Activated CD8-positive, alpha-beta T cell treated with anti-CD3 and anti-CD28 coated beads for 36 hours (primary cell): ENCODE measurements at places on chromosomes 1 and 21. TPM values are rescaled to one million over a fixed set of nuclear protein-coding genes. Genes with fewer than 3 reads are reported as not detected.

DMBX1 gene
- not detected for total RNA-seq

DNA sequence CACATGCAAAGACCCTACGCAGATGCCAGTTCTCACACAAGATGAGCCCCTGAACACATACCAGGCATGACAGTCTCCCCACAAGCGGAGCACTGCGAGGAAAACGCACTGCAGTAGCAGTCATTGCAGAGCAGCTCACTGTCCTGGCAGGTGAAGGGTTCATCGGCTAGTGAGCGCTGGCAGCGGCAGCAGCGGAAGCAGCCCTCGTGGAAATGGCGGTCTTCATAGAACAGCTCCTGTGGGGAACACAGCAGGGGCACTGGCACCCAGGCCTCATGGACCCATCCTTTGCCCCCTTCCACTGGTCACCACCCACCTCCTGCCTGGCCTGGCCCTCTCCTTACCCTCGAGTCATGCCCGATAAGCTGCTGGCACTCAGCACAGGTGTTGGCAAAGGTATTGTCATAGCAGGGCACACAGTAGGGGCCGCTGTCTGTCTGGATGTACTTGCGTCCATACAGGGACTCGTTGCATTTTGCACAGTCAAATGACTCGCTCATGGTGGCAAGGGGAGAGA is 6.3 kb downstream of the FHL3 start:
- no peaks in the 10 kb centered on the region for H3K27me3 ChIP-seq
- H3K4me3 ChIP-seq: peak overlapping the region; percentile 60
- peaks cover 63% of the 10 kb centered on the region for H3K4me1 ChIP-seq
- DNase-seq: peak; percentile 52
- peak overlapping the region; percentile 92 for H3K27ac ChIP-seq

PKP1 gene
- total RNA-seq: not detected

DISP1 gene
- 2.1 TPM for total RNA-seq

GRCh38 chr1:11845641-11846335 is 1.8 kb downstream of the NPPA start:
- no peak overlapping the region for H3K27ac ChIP-seq
- no peaks in the 10 kb centered on the region for H3K27me3 ChIP-seq
- H3K36me3 ChIP-seq: peaks cover 10% of the 10 kb centered on the region

- H3K36me3 ChIP-seq: peaks cover 21% of the 10 kb centered on the region
- no peaks in the 10 kb centered on the region for H3K27me3 ChIP-seq
These were observed 72.3 kb upstream of the ADAM30 start for GRCh38 chr1:119968601-119969000.

GRCh38 chr1:11561740-11562139 is 82.8 kb downstream of the DISP3 start:
- H3K36me3 ChIP-seq: no peaks in the 10 kb centered on the region
- H3K4me1 ChIP-seq: no peaks in the 10 kb centered on the region
- H3K4me3 ChIP-seq: no peak overlapping the region
- H3K27me3 ChIP-seq: peaks cover 29% of the 10 kb centered on the region
- DNase-seq: no peak

DNA sequence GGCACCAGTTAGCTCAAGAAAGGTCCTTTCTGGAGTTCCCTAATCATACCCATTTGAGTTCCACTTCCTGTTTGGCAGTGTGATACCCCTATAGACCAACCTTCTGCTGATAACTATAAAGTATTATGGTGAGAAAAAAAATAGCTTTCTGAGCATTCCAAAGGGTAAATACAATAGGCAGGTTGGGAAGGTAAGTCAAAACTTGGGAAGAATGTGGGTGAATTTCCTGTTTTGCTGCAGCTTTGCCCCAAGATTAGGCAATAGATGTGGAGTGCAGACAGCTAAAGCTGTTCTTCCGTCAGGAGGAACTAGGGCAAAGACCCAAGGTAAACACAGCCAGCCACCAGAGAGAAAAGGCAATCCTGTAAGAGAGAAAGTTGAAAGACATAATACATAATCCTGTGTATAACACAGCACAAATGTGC is 49.9 kb upstream of the GUCA2A start:
- DNase-seq: no peak
- no peaks in the 10 kb centered on the region for H3K27me3 ChIP-seq
- peaks cover 57% of the 10 kb centered on the region for H3K36me3 ChIP-seq
- H3K4me3 ChIP-seq: no peak overlapping the region
- no peak overlapping the region for H3K27ac ChIP-seq

- H3K27ac ChIP-seq: peak overlapping the region; percentile 73
- no peak overlapping the region for H3K4me3 ChIP-seq
- H3K36me3 ChIP-seq: peaks cover 3% of the 10 kb centered on the region
These were observed 14.4 kb downstream of the FRRS1 start for GRCh38 chr1:99751877-99752504.

DNA sequence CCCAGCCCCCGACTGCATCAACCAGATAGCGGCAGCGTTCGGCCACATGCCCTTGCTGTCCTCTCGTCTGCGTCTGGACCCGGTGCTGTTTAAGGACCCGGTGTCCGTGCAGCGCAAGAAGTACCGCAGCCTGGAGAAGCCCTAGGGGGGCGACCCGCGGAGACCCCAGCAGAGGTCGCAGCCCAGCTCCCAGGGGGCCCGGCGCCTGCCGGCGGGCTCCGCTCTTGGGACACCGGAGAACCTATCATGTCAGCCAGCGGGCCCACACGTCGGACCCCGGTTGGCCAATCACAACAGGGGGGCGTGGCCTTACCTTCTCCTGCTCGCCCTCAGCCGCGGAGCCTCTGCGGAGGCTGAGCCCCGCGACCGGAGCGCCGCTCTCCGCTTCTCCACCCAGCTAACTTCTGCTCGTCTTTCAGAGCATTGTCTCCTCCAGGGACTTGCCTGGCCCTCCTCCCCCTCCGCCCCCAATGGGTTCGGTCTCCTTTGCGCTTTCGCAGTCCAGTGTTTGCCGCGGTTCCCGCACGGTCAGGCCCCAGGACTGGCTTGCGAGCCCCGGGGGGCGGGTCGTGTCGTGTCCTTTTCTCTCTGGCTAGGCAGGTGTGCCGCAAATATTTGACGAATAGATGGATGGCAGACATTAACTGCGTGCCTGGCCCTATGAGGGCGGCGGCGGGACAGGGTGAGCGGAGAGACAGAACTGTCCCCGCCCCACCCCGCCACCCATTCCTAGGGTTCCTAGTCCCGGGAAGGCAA is 10.5 kb downstream of the SLC30A2 start:
- peaks cover 14% of the 10 kb centered on the region for H3K4me1 ChIP-seq
- H3K27me3 ChIP-seq: no peaks in the 10 kb centered on the region
- peak overlapping the region; percentile 72 for H3K27ac ChIP-seq
- H3K36me3 ChIP-seq: no peaks in the 10 kb centered on the region

GRCh38 chr1:64651841-64652240 is 93.0 kb upstream of the RAVER2 start:
- H3K4me1 ChIP-seq: no peaks in the 10 kb centered on the region
- no peaks in the 10 kb centered on the region for H3K27me3 ChIP-seq
- H3K36me3 ChIP-seq: no peaks in the 10 kb centered on the region
- no peak overlapping the region for H3K4me3 ChIP-seq
- no peak for DNase-seq
- no peak overlapping the region for H3K27ac ChIP-seq

DNA sequence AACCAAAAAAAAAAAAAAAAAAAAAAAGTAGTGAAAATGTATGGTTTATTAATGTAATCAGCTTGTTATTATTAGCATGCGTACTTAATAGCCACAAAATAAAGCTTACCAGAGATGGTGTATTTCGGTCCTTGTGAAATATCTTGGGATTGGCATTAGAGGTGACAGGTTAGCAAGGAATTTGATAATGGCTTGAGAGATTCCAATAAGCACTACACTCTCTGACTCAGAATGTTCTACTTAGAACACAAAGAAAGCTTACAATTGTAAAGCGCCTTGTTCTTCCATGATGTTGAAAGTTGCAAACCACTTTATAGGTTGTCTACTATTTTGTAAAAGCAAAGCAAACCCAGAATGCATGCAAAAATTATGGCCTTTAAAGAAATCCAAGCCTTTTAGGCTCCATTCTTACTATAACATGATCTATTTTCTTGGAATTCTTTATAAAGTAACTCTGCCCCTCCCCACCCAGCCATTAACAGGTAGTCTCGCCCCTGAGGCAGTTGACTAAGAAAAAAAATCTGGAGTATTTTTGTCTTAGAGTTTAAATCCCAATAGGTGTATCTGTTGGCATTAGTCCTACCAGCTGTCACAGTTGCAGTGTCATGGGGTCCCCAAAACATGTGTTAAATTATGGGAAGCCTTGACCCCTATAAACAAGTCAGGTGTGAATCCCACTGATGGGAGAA is 129.2 kb downstream of the DHRS3 start:
- H3K4me3 ChIP-seq: no peak overlapping the region
- no peaks in the 10 kb centered on the region for H3K27me3 ChIP-seq
- no peak overlapping the region for H3K27ac ChIP-seq
- H3K36me3 ChIP-seq: peaks cover 29% of the 10 kb centered on the region
- peaks cover 3% of the 10 kb centered on the region for H3K4me1 ChIP-seq

DNA sequence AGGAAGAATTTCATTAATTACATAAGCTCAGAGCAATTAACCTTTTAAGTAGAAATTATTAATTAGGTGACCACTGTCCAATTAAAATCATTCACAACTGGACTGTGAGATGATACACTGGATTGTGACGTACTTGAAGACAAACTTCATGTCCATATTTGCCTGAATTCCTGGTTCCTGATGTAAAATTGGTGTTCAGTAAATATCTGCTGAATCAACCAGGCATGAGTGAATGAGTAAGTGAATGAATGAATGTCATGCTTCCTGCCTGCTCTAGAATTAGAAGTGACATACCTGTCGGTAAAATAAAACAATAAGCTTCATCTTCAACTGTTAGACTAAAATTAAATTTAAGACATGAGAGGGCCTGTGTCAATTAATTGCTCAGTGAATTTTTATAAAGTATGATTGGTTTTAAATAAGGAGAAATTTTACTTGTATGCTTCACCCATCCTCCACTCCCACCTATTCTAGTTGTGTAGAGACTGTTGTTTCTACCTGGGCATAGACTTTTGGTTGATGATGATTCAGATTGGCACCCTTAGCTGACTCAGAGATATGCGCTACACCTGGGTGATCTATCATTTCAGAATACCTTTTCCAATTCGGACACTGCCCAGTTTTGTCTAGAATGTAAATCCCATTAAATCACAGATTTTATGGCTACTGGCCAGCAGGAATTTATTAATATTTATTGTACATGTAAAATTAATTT is 56.9 kb upstream of the PTGS2 start:
- no peak for DNase-seq
- H3K27ac ChIP-seq: no peak overlapping the region
- H3K4me1 ChIP-seq: peaks cover 19% of the 10 kb centered on the region
- no peaks in the 10 kb centered on the region for H3K36me3 ChIP-seq

GRCh38 chr1:112264553-112264952 is 131.5 kb upstream of the CTTNBP2NL start:
- H3K4me1 ChIP-seq: no peaks in the 10 kb centered on the region
- no peaks in the 10 kb centered on the region for H3K36me3 ChIP-seq
- H3K4me3 ChIP-seq: no peak overlapping the region
- peaks cover 7% of the 10 kb centered on the region for H3K27me3 ChIP-seq
- no peak overlapping the region for H3K27ac ChIP-seq
- DNase-seq: no peak

ZNF692 gene
- 80.8 TPM for total RNA-seq

HCRTR1 gene
- total RNA-seq: not detected

SMIM11 gene
- total RNA-seq: 5.2 TPM

CYP4X1 gene
- total RNA-seq: not detected

DNA sequence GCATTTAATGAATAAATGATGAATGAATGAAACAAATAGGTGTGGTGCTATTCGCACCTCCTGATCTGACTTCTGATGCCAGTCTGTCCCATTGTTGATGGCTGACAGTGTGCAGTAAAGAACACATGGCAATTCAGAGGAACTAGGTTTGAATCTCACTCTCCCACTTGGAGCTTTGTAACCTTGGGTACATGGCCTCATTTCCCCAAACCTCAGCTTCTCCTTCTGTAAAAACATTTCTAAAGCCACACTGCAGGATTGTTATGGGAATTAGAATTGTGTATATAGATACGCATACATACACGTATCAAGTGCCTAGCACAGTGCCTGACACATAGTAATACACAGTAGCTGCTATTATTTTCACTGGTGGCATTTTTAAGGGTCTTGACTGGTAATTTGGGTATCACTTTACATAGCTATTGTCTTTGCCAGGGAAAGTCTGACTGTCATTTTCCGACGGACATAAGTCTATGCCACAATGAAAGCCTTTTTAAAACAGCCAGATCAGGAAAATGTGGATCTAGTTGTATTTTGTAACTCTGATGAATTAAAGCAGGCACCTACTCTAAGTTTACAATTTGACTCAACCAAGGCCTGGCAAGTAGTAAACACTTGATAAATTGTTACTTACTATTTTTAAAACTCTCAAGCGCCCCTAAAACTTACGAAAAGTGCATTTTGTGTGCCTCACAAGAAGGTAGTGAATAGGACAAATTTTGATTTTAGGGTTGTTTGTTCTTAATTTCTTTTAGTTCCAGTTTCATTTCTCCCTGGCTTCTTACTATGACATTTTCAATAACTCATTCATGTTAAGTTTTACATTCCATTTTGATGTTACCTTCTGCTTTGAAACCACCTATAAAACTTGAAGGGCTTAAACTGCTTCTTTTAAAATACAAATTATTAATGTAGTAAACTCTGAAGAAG is 164.4 kb downstream of the SDCCAG8 start:
- no peak overlapping the region for H3K4me3 ChIP-seq
- no peak for DNase-seq
- peaks cover 13% of the 10 kb centered on the region for H3K36me3 ChIP-seq
- H3K27me3 ChIP-seq: no peaks in the 10 kb centered on the region
- peaks cover 34% of the 10 kb centered on the region for H3K4me1 ChIP-seq

DNA sequence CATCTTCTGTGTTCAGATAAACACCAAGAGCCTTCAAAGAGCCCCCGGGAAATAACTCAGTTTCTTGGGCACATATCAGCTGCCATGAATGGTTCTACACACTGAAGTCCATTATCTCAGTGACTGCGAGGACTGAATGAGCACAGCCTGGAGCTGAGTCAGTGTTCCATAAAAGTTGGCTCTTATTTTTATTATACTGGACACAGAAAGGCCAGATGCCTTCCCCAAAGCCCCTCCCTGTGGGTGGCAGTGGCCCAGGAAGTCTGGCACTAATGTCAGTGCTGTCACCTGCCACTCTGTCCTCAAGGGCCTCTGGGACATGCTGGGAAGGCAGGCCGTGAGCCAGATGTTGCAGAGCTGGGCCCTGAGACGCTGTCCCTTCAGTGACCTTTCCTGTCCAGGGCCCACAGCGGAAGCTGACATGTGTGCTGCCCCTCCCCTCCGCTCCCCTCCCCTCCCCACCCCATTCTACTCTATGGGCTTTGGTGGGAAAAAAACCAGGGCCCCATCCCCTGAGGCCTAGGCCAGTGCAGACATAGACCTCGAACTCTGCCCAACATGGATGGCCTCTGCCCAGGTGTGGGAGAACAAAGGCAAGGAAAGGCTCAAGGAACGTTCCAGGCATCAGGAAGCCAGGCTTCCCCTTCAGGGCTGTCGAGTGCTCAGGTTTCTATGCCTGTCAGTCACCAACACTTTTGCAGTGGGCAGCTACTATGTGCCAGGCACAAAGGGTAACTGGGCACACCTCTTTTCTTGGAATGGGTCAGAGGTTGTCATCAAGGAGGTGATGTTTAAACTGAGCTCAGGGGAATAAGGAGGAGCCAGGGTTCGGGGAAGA is 22.4 kb upstream of the NPPB start:
- DNase-seq: no peak
- no peaks in the 10 kb centered on the region for H3K36me3 ChIP-seq
- no peak overlapping the region for H3K27ac ChIP-seq

- peaks cover 8% of the 10 kb centered on the region for H3K36me3 ChIP-seq
- DNase-seq: no peak
- H3K27ac ChIP-seq: no peak overlapping the region
- no peaks in the 10 kb centered on the region for H3K27me3 ChIP-seq
These were observed 18.1 kb downstream of the CLDN19 start for GRCh38 chr1:42721926-42722325.

OR2T2 gene
- not detected for total RNA-seq

SEMA6C gene
- 3.4 TPM for total RNA-seq

NMNAT2 gene
- not detected for total RNA-seq

- no peak for DNase-seq
- no peak overlapping the region for H3K4me3 ChIP-seq
- no peak overlapping the region for H3K27ac ChIP-seq
- peaks cover 8% of the 10 kb centered on the region for H3K4me1 ChIP-seq
These were observed 189.6 kb downstream of the SMYD3 start for GRCh38 chr1:246317332-246318035.
